ENCODE measurements at places on chromosomes 12 and 14. TPM values are rescaled to one million over a fixed set of nuclear protein-coding genes. Genes with fewer than 3 reads are reported as not detected.

DNA sequence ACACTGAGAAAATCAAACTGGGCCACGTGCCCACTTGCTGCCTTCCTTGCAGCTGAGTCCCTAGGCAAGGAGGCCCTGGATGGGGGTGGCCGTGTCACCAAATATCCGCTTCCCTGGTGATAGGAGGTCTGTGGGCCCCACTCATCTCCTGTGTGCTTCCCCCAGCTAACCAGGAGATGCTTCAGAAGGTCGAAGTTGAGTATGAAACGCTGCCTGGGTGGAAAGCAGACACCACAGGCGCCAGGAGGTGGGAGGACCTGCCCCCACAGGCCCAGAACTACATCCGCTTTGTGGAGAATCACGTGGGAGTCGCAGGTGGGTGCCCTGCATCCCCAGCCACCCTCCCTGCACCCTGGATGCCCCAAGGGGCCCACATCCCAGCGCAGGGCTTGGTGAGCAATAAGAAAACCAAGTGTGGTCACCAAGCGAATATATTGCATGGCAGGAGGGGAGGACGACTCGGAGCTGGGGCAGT, 6.8 kb upstream of the SIVA1 start:
- DNase-seq: no peak

DNA sequence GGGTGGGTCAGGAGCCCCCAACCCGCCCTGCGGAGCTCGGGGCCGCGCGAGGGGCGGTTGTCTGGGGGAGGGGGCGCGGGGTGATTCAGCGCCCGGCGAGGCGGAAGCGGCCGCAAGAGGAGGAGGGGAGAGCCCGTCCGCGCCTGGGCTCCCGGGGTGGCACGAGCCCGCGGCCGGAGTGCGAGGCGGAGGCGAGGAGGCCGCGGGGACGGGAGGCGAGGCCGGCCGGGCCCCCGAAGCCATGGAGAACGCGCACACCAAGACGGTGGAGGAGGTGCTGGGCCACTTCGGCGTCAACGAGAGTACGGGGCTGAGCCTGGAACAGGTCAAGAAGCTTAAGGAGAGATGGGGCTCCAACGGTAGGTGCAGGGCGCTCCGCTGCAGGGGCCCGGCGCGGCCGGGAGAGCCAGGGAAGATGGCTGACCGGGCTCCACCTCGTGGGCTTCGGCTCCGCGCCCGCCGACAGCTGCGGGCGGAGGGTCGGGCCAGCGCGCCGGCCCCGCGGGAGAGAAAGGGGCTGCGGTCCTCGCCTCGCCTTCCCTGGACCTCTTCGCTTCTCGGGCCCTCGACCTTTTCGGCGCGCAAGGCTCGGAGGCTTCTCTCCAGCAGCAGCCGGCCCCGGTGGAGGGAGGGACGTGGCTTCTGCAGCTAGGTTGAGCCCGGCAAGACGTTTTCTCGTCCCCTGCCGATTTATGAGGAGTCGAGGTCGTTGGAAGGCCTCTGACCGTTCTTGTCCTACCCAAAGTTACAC, 677 bp downstream of the ATP2A2 start:
- peak; percentile 75 for DNase-seq

Gene SIX1
- 2.3 TPM for total RNA-seq

GRCh38 chr12:100185361-100185894, 15.2 kb upstream of the ACTR6 start:
- no peak for DNase-seq

- peak; percentile 46 for DNase-seq
Observed at GRCh38 chr12:42705863-42706262, 116.3 kb upstream of the PRICKLE1 start.

Gene IL22
- not detected for total RNA-seq

GRCh38 chr12:116233669-116234068, 43.8 kb downstream of the MED13L start:
- no peak for DNase-seq

GRCh38 chr12:103640831-103641230, 53.8 kb downstream of the STAB2 start:
- DNase-seq: no peak

Gene SLC17A8
- total RNA-seq: not detected

DNA sequence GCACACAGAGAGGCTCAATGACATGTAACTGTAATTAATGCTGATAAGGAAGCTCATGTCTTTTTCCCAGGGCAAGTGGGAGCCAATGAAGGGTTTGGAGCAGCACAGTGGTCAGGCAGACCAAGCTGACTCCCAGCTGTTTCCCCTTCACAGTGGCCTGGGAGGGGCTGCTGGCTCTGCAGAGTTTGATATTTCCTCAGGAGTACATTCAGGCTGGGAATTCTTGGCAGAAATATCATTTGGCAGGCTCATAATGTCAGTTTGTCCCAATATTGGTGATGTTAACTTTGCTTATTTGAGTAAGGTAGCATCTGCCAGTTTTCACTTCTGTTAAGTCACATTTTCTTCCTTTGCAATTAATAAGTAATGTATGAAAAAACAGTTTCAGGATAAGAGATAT, 247.0 kb downstream of the EMP1 start:
- no peak for DNase-seq

Measured in lower lobe of right lung (tissue), 2 donors.